Effector memory CD8-positive, alpha-beta T cell (primary cell): ENCODE measurements at places on chromosomes 5 and 9.
A peak's percentile ranks its signal among the peaks of the same experiment; 100 is the strongest.

GRCh38 chr9:81455462-81456219 lies 233.7 kb downstream of the TLE1 start:
- DNase-seq: no peak

- DNase-seq: no peak
These were observed 132.8 kb upstream of the CDKN2B start for GRCh38 chr9:22141908-22142307.

GRCh38 chr9:4020755-4021296 lies 279.0 kb downstream of the GLIS3 start:
- no peak for DNase-seq

GRCh38 chr9:20997503-20998076 lies 33.9 kb downstream of the HACD4 start:
- no peak for DNase-seq

- DNase-seq: peak; percentile 29
These were observed 60.6 kb downstream of the HSD17B3 start for GRCh38 chr9:96241391-96241809.

GRCh38 chr5:151060742-151061141 lies 20.1 kb downstream of the TNIP1 start:
- no peak for DNase-seq

DNA sequence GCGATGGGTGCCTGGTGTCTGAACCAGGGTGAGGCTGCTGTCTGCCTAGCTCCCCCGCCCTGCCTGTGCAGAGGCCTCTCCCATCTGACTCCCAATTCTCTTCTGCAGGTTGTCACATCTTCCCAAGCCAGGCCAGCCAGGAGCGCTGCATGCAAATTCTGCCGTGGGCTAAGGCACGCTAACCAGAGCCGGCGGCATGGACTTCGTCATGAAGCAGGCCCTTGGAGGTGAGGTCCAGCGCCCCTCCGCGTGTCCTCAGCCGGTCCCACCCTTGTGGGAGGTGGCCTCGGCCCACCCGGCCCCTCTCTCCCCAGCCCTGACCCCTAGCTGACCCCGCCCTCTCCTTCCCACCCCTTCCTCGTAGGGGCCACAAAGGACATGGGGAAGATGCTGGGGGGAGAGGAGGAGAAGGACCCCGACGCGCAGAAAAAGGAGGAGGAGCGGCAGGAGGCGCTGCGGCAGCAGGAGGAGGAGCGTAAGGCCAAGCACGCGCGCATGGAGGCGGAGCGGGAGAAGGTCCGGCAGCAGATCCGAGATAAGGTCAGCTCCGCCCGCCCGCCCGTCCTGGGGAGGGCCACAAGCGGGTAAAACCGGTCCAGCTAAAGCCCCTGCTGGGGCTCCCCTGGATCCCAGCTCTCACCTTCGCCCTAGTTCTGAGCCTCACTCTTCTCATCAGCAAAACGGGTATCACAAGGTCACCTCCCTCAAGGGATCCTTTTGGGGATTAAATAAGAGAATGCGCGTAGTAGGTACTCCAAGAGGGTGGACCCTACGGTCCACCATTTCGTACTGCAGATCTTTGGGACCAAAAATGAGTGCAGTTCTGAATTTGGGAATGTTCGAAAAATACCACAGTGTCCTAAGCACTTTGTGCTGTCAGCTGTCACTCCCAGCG lies 7.4 kb downstream of the CPLX2 start:
- no peak for DNase-seq

DNA sequence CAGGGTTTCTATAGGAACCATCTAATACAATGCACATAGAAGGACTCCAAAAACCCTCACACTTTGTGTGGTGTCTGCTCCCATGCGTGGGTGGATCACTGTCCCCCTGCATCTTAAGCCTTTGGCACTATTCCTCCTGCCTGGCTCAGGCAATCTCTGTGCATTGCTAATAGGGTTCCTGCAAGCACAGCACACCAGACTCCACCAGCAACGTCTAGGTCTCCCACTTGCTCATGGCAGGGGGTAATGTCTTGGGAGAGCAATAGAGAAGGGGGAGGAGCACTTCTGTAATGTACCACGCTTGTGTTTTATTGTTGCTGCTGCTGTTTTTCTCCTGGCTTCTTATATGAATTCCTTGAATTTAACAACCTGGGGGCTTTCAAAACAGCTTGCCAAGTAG lies 182.6 kb upstream of the GLRA1 start:
- no peak for DNase-seq

DNA sequence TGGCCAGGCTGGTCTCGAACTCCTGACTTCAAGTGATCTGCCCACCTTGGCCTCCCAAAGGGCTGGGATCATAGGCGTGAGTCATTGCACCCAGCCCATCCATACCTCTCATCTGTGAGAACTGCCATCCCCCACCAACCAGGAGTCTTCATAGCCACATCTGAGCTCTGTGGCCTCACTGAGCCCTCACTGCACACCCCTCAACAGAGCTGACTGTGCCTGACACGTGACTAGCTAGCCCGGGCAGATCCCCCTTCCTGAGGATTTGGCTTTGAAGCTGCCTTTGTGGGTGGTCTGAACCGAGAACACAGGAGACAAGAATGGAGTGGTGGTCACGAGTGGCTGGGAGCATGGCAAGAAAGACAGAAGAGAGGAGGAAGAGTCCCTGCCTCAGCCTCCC lies 15.6 kb downstream of the AK8 start:
- DNase-seq: no peak

GRCh38 chr9:38685535-38685934 lies 34.4 kb downstream of the FAM240B start:
- DNase-seq: no peak

GRCh38 chr5:68950930-68951329 lies 142.9 kb upstream of the SLC30A5 start:
- no peak for DNase-seq

DNA sequence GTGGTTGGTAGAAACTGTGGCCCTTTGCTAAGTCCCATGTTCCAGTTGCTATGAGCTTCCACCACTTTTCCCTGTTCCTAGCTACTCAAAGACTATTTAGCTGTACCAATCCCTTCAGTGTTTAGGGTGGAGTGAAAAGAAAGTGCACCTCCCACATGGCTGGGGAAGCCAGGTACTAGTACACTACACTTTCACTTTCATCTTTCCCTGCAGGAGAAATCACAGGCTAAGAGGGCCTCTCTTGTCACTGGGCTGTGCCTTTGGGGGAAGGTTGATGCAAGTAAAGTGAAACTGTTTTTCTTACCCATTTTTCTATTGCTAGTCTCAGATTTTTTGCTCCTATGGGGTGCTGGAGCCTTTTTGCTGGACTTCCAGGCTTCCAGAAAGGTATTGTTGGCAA lies 33.5 kb upstream of the CKS2 start:
- no peak for DNase-seq

- no peak for DNase-seq
These were observed 154.5 kb downstream of the NR3C1 start for GRCh38 chr5:143248822-143249579.

DNA sequence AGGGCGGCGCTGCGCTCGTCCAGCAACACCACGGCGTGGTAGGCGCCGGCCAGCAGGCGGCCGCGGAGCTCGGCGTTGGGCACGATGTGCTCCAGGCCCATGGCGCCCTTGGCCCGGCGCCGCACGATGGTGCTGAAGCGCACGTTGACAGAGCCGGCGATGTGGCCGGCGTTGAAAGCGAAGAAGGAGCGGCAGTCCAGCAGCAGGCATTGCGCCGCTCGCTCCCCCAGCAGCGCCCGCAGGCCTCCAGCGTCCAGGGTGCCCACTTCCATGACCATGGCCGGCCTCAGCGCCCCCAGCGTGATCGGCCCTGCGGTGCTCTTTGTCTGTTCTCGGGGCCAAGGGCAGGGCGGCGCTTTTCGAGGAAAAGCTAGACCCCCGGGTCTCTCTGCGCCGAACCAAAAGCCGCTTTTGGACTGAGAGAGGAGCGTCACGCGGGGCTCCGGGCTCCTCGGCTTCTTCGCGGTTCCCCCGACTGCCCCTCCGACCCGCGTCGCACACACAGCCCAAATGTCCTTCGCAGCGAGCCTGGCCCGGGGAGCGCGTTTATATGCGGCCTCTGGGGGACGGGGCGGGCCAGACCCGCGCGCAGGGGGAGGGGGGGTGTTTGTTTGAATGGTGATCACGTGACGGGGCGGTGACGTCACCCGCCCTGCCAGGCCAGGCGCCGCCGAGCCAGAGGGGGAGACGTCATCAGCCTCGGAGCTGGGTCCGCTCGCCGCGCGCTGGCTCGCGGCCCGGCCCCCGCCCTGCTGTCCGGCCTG lies at the start of gene DUSP1:
TSS of gene DUSP1 (minus strand) at position 521 of the 764 bp plus-strand sequence. CDS start at position 278, 243 bp downstream.
- DNase-seq: peak; percentile 96

DNA sequence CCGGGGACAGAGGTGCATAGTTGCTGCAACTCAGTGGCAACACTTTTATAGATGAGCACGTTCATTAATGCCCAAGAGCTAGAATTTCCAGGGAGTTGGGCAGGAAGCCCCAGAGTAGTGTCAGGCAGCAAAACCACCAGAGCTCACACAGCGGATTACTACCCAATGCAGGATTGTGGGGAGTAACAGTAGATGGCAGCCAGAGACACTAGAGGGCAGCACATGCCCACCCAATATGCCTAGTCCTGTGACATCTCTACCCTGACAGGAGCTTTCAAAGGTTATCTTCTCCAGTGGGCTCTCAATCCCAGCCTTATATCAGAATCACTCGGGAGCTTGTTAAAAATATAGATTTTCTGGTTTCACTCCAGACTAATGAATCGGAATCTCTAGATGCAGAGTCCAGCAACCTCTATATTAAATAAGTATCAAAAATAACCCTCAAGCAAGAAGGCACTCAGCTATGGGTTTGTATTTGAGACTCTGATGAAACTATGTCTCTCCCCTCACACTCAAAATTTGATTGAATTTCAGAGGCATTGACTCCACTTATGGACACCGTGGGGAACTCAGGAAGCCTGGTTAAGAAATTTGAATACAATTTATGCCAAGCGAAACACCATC lies 58.4 kb upstream of the PHF24 start:
- DNase-seq: peak; percentile 72

GRCh38 chr5:153713943-153714342 lies 223.5 kb downstream of the GRIA1 start:
- no peak for DNase-seq

DNA sequence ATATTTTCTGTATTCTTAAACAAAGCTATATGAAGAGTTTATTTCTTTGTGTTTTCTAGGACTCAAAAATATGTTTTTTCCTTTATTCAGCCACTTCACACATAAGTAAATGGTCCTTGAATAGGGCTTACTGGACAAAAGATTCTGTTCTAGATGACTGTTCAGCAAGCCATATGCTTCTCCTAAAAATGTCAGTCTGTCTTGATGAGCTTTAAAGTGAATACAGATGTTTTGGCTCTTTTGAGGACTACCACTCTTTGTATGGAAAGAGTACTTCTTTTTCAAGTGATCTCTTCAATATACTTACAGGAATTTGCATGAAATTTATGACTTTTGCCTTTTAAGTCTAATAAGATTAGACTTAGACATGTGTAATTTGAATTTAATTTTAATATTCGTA lies 8.4 kb downstream of the NDUFS4 start:
- DNase-seq: no peak

DNA sequence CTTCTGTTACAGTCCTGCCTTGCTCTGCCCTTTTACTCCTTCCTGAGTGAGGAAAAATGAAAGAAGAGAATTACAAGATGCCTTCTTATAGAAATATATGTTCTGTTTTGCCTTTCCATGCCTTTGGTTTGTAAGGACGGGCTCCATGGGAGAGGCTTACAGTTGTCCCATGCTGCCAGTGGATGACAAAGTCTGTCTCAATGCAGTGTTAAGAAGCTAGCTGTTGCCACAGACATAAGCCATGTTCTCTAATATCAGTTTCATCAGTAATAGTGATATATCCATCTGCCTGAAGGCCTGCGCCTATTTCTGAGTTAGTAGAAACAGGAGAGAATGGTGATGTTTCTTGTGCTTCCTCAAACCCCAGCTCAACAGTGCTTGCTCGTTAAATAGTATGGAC lies 27.8 kb downstream of the C5orf22 start:
- no peak for DNase-seq

DNA sequence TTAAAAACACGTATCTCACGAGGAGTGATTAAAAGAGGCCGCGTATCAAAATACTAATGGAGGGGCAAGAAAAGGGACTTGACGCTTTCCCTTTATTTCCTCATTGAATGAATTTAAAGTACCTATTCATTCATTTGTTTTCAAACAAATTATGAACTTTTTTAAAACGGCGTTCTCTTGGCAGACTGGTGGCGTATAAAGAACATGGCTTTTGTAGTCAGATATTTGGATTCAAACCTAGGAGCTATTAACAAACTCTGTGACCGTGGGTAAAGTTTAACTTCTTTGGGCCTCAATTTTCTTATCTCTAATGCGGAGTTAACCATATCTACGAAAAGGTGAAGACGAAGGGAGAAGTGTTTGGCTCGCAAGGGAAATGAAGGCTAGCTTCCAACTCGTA lies 876 bp downstream of the CAAP1 start:
- DNase-seq: no peak

DNA sequence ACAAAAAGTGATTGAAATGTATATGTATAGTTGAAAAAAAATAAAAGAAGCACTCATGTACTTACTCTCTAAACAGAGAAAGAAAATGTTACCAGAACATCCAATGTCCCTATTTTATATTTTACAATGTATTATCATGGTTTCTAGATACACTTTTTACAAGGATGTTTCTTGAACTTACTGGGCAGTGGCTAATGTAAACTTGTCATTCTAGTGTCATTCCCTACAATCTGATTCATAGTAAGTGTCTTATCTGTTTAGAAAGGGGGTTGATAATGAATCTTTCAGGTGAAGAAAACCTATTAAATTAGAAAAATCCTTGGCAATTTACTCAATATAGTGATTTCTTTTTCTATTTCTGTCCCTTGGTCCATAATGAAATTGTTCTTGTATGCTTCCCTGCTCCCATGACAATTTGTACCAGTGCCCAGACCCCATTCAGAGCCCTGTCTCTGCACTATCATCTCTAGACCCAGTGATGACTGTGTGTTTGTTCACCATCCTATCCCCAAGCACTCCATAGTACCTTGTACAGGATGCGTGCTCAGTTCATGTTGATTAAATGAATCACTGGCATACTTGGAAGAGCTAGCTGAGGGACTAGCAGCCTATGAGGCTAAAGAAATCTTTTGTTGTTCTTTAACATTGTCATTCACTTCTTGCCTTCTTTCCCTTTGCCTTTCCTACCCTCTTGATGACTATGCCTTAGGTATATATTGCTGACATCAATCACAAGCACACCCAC lies 101.2 kb downstream of the HMHB1 start:
- no peak for DNase-seq

- no peak for DNase-seq
These were observed 285.4 kb downstream of the TMEM232 start for GRCh38 chr5:110441035-110441434.

DNA sequence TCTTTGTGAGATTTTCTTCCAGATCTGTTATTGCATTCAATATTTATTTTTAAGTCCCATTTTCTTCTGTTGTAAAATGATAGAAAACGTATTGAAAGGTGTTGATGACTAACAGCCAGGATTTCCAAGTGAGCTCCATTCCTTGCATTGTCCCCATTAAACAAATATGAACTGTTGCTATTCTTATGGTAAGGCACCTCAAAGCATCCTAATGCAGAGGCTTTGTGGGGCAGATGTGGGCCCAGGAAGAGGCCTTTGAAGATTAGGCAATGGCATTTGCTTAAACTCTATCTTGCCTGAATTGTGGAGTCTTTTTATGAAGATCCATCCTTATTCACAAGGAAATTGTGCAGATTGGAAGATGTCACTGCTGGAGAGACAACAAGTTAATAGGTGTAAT lies 38.9 kb downstream of the NTRK2 start:
- DNase-seq: no peak

- peak; percentile 49 for DNase-seq
These were observed 36.8 kb upstream of the TEX48 start for GRCh38 chr9:114718801-114719221.
